ENCODE measurements at places on chromosomes 11 and 22. TPM values are rescaled to one million over a fixed set of nuclear protein-coding genes. Genes with fewer than 3 reads are reported as not detected.

The IRAG1 gene
- polyA plus RNA-seq, result 0.05 TPM

The CRYBB3 gene
- 0.35 TPM for polyA plus RNA-seq

The SCARF2 gene
- polyA plus RNA-seq, result 49.0 TPM

The SCO2 gene
- polyA plus RNA-seq, result 3.2 TPM

The DNAJB7 gene
- not detected for polyA plus RNA-seq

The GNAZ gene
- polyA plus RNA-seq, result 5.4 TPM

- no peaks in the 10 kb centered on the region for H3K36me3 ChIP-seq
- no peak overlapping the region for H3K27ac ChIP-seq
- DNase-seq, result peak; percentile 29
- no peak overlapping the region for H3K4me3 ChIP-seq
Measured at GRCh38 chr11:1232883-1233321, 10.0 kb downstream of the MUC5B start.

DNA sequence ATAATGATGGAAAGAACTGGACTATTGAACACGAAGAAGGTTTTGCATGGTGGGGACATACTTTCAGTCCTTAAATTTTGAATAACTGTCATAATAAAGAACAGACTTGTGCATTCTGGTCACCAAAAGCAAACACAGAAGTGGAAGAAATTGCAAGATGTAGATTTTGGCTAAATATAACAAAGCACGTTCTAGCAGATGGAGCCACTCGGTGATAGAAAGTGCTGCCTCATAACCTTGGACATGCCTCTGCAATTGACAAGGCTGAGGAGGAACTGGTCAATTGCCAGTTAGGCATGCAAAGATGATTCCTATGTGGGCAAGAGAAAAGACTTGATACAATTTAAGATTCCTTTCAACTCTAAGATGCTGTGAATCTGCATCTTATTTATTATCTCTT, 244.1 kb upstream of the ZC3H12C start:
- H3K4me1 ChIP-seq, result peaks cover 4% of the 10 kb centered on the region
- H3K27ac ChIP-seq, result no peak overlapping the region
- DNase-seq, result no peak
- no peak overlapping the region for H3K4me3 ChIP-seq

GRCh38 chr11:28058333-28058732, 49.6 kb downstream of the KIF18A start:
- no peak overlapping the region for H3K4me3 ChIP-seq
- H3K27me3 ChIP-seq, result no peaks in the 10 kb centered on the region
- no peaks in the 10 kb centered on the region for H3K4me1 ChIP-seq
- H3K36me3 ChIP-seq, result peaks cover 18% of the 10 kb centered on the region

DNA sequence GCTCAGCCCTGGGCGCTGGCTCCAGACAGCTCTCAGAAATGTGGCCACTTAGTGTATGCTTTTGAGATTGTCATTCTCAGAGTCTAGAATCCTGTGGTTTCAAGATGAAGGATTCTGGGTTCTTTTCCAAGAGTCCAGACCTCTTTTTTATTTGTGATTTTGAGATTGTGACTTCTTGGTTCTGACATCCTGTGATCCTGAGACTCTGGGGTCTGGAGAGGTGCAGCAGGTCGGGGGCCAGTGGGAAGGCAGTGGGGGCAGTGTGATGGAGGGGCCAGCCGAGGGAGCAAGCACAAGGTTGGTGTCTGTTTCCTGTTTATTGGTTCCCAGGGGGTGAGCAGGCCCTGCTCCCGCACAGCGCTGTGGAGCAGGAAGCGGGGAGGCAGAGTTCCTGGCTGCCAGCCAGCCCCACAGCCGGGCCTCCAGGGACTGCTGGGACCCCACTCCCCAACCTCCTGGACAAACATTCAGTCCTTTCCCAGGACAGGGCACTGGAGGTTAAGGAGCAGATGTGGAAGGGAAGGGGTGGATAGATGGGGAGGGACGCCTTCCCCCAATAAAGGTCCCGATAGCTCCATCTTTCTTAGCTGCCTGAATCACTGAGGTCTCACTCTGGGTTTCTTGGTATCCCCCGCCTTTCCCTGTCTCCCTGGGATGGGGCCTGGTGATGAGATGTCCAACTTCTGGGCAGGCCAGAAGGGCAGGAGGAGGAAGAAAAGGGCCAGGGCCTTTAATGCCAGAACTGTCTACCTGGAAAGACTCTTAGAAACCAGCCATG, 13.7 kb downstream of the ARHGEF17 start:
- no peak overlapping the region for H3K4me3 ChIP-seq
- H3K27me3 ChIP-seq, result no peaks in the 10 kb centered on the region
- H3K36me3 ChIP-seq, result peaks cover 13% of the 10 kb centered on the region
- H3K27ac ChIP-seq, result peak overlapping the region; percentile 92
- H3K4me1 ChIP-seq, result peaks cover 78% of the 10 kb centered on the region
- DNase-seq, result peak; percentile 89

GRCh38 chr11:78256962-78257361, 68.2 kb downstream of the USP35 start:
- H3K27ac ChIP-seq, result no peak overlapping the region
- H3K4me3 ChIP-seq, result no peak overlapping the region
- peaks cover 18% of the 10 kb centered on the region for H3K4me1 ChIP-seq
- DNase-seq, result no peak
- H3K27me3 ChIP-seq, result no peaks in the 10 kb centered on the region

DNA sequence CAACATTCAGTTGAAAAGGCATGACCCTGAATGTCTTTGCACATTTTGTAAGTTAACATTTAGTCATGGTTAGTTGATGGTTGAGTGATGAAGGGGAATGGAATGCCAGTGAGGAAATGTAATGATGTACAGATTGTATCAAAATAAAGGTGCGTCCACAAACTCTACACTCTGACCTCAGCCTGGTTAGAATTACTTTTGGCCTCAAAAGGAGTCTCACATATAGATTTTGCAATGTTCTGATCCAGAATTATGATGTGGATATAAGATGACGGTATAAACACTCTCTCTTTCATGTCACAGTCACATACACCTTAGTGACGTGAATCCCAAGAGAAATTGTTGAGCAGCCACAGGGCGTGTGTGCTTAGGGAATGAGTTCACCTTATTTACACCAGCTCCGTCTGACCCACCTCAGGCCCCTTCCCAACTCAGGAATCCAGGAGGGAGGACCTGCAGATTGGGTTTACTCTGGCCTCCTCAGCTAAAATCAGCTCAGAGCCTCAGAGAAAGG, 100.1 kb downstream of the RDX start:
- no peaks in the 10 kb centered on the region for H3K36me3 ChIP-seq
- no peak overlapping the region for H3K27ac ChIP-seq
- no peaks in the 10 kb centered on the region for H3K27me3 ChIP-seq
- DNase-seq, result no peak
- no peak overlapping the region for H3K4me3 ChIP-seq

DNA sequence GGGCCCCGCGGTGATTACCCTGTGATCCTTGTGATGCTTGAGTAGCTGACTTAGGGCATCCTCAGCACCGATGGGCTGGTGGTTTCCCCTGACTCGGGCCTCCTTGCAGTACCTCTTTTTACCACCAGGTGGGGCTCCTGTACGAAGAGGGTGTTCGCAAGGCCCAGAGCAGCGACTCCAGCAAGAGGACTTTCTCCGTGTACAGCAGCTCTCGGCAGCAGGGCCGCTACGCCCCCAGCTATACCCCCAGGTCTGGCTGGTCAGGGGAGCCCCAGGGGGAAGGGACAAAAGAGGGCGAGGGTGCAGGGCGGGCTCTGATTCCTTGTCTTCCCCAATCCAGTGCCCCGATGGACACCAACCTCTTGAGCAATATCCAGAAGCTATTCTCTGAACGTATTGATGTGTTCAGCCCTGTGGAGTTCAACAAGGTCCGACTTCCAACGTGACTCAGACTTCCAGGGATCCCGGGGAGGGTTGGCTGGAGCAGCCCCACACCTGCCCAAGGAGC, 1.3 kb upstream of the TM7SF2 start:
- peaks cover 9% of the 10 kb centered on the region for H3K4me1 ChIP-seq
- H3K27me3 ChIP-seq, result no peaks in the 10 kb centered on the region
- no peak overlapping the region for H3K4me3 ChIP-seq
- peak; percentile 91 for DNase-seq

DNA sequence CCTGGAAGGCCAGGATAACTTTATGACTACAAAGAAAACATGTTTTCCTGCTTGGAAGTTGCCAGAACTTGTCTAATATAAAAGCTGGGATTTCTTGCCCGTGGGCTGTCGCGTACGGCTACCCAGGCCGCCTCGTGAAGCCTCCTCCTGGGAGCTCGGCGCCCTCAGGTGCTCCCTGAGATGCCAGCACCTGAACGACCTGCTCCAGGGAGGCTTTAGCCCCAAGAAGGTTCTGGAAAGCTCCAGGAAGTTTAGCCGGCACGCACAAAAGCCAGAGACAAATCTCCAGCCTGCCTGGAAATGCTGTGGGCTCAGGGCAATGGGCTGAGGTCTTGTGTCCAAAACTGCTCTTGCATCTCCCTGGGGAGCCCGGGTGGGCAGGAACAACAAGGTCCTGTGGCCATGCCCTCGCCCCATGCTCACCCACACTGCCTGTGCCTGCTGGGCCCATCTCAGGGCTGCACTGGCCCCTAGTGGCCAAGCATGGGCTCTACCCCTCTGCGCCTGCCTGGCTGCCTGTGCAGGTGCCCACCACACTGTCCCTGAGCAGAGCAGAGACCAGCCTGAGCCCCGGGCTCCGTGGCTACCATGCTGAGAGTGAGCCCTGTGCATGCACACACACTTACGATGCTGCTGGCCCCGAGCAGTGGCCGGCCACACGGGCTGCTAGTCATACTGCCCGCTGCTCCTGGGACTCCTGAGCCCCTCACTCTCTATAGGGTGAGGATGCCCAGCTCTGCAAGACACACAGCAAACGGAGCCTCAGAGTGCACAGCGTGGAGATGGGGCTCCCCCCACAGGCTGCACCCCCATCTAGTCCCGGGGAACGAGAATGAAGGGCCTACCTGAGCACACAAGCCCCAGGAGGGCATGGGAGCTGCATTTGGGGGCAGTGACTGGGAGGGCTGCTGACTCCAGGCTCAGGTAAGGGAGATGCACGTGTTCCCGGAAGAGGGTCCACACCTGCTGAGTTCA, 4.9 kb upstream of the CELSR1 start:
- peaks cover 8% of the 10 kb centered on the region for H3K27me3 ChIP-seq
- peaks cover 10% of the 10 kb centered on the region for H3K4me1 ChIP-seq
- no peak overlapping the region for H3K27ac ChIP-seq
- peak; percentile 97 for DNase-seq

DNA sequence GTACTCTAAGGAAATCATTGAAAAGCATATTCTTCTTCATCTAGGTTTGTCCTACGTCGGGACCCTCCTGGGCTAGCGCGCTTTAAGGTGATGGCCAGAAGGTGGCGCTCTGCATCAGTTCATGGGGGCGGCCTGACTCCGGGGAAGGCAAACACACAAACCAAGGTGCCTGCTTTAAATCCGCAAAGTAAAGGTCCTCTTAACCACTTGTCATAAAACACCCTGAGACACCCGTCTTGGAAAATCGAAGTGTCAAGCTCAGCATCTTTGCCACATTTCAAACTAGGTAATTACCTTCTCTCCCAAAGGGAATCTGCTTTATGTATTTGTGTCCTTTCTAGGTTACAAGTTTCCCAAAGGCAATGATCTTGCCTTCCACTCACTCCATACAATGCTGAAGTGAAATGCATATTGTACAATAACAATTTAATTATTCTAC, 33.9 kb downstream of the LMO2 start:
- H3K27ac ChIP-seq, result no peak overlapping the region
- peaks cover 59% of the 10 kb centered on the region for H3K27me3 ChIP-seq
- H3K36me3 ChIP-seq, result no peaks in the 10 kb centered on the region
- no peak overlapping the region for H3K4me3 ChIP-seq

GRCh38 chr11:77073328-77074001, 6.7 kb downstream of the CAPN5 start:
- H3K4me3 ChIP-seq, result peak overlapping the region; percentile 20
- H3K4me1 ChIP-seq, result peaks cover 38% of the 10 kb centered on the region
- peak overlapping the region; percentile 97 for H3K27ac ChIP-seq
- peak; percentile 89 for DNase-seq

DNA sequence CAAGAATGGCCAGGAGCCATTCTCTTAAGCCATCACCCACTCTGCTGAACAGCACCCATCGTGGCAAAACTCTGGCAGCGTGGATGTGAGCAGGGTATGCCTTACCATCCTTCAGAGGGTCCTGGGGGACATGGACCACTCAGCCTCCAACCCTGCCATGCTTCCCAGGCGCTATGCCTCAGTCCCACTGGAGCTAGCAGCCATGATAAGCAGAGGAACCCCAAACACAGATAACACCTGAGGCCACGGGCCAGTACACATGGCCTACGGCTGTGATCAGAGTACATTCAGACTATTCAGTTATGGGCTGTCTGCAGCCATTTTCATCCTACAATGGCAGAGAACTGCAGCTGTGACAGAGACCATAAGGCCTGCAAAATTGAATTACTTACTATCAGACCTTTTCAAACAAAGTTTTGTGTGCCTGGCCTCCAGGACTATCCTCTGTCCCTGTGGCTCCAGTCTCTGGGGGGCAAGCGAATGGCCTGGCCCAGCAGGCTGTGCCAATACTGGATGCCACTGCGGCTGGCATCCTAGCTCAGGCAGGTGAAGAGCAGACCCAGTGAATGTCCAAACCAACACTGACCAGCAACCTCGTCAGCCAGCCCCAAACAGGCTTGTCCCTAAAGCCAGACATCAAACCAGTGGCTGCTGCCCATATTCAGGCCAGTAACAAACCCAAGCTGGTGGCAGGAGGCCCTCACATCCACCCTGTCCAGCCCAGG, 6.9 kb downstream of the ARVCF start:
- DNase-seq, result peak; percentile 80
- H3K4me3 ChIP-seq, result no peak overlapping the region
- H3K27ac ChIP-seq, result peak overlapping the region; percentile 99
- no peaks in the 10 kb centered on the region for H3K36me3 ChIP-seq
- no peaks in the 10 kb centered on the region for H3K27me3 ChIP-seq

DNA sequence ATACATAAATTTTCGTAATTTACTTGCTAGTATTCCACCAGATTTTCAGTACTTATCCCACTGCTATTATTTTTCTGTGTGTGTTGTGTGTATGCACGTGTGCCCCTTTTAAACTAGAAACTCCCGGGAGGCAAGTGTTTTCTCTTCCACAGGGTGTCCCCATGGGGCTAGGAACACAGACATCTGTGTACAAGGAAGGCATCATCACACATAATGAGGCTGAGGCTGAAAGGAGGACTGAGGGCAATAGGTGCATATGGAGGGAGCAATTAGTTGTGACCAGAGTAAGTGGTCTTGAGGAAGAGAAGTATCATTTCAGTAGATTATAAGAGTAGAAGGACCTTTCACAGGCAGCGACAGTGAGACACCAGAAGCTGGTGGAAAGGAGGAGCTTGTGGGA, 2.1 kb upstream of the DPAGT1 start:
- H3K4me3 ChIP-seq, result no peak overlapping the region
- H3K27ac ChIP-seq, result no peak overlapping the region
- peaks cover 39% of the 10 kb centered on the region for H3K4me1 ChIP-seq
- DNase-seq, result no peak
- peaks cover under 1% of the 10 kb centered on the region for H3K36me3 ChIP-seq

DNA sequence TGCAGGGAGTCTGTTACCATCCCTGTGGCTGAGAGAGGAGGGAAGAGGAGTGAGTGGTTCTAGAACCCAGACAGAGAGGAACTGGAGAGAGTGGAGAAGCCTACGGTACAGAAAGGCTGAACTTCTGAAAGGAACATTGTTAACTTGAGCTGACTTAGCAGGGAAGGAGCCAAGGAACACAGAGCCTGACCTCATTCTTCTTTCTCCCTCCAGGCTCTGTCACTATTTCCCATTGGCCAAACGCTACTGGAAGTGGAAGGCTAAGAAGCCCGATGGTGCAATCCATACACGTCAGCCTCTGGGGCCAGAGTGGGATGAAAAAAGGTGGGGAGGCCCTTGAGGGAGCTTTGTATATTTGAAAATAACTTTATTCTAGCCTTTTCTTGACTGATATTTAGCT, 16.5 kb upstream of the WT1 start:
- peaks cover 81% of the 10 kb centered on the region for H3K27me3 ChIP-seq
- no peak overlapping the region for H3K27ac ChIP-seq
- DNase-seq, result no peak
- H3K4me3 ChIP-seq, result no peak overlapping the region
- H3K4me1 ChIP-seq, result no peaks in the 10 kb centered on the region
- no peaks in the 10 kb centered on the region for H3K36me3 ChIP-seq
